ENCODE measurements at places on chromosomes 5 and 9.

DNA sequence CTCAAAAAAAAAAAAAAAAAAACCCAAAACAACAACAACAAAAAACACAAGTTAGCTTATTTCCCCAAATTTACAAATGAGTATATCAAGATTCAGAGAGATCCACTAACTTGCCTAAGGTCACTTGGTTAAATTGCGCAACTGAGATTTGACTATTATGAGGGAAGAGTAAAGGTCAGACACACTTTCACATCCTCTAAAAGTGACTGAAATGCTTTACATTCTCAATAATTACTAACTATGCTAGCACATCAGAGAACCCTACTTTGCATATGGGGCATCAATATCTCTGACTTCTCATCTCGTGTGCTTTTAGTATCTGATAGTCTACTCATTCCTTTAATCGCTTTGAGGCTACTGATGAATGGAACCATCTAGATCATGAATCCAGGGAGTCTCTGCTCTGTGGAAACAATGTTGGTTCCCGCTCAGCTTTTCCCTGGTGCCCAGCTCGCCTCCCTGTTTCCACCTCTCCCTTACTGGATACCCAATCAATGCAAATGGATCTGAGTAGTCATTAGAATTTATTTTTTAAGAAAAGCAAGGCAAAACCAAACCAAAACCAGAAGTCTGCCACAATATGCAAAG is 182.1 kb upstream of the TRIM32 start:
- DNase-seq = no peak

DNA sequence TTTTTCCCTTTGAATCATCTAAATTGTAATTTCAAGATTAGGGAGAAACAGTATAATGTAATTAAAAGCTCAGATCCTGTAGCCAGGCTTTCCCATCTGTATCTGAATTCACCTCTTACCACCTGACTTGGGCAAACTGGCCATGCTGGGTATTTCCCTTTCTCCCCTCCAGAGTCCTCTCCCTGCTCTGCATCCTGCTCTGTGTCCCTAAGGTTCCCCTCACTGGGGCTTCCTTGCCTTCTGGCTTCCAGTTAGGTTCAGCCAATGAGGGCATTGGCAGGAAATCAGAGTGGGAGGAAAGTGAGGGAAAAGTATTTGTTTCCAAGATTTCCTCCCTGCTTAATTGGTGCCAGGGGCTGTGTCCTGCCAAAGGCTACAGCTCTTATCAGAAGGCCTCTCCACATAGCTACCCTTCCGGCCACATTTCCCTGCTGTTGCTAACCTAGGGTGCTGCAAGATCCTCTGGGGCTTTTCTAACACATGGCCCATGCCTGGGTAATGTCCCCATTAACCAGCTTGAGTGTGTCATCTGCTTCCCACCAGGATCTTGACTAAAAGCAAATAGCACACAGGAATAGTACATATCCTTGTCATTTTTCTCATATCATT is 51.0 kb upstream of the MPDZ start:
- no peak for DNase-seq

DNA sequence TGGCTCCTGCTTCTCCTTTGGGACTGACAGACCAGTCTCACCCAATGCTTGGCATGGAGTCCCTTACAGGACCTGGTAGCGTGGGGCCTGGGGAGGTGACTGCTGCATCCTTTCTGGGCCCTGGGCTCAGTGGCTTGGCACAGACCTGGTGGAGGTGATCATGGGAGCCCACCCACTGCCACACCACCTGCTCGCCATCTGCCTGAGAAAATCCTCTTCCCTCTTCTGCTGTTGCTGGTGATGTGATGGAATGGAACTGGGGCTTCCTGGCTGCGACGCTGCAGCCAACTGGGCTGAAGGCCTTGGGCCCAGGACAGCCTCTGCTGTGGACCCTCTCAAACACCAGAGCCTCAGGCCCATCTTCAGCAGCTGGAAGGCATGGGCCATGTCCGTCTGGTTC is 122.5 kb upstream of the PANK3 start:
- no peak for DNase-seq

GRCh38 chr9:21800931-21801682 is 1.3 kb upstream of the MTAP start:
- DNase-seq = no peak

DNA sequence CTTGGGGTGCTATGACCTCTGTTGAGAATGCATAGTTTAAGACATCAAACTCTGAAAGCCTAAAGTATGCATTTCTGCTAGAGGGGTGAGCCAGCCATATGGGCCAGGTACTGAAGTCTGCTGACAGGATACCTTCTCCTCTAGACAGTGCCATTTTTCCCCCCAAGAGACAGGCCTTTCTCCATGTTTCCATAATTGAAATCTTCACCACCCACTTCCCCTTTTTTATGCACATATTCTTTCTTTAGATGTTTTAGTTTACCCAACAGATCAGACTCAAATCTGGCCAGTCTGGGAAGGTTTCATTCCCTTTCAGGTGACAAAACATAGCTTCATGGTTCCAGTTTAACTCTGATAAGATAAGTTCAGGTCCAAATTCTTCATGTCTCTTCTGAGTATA is 212.8 kb downstream of the ADCY2 start:
- DNase-seq = no peak

- DNase-seq = no peak
These were observed 43.3 kb downstream of the CD180 start for GRCh38 chr5:67153292-67153691.

DNA sequence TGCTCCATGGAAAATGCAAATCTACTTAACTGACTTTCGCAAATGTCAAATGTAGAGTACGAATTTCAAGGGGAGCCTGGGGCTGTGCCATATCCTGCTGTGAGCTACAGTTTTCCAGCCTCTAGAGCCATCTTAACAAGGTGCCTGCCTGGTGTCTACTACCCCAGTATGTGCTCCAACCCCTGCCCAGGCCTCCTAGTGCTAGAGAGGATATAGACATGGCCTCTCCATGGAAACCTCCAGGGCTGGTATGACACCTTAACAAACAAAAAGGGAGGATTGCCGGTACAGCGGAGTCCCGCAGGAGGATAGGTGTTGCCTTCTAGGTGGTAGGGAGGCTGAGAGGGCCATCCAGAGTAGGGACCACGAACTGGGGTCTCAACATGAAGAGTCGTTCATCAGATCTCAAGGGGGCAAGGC is 13.6 kb upstream of the IL3 start:
- DNase-seq = no peak

DNA sequence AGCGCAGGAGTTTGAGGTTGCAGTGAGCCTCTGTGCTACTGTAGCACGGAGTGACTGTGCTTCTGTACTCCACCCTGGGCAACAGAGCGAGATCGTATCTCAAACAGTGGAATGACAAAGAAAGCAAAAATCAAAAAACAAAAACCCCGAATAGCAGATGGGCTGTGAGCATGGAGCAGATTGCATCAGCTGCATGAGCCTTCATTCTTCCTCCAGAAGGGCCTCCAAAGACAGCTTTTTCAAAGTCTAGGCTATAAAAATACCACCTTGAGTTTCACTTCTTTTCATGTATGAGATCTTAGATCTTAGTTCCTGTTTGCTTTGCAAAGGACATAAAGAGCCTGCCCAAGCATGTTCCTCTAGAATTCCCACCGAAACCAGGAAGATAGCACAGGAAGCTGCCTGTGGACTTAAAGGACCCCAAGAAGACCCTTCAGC is 15.0 kb upstream of the HSPB3 start:
- DNase-seq = no peak

Measured in activated CD8-positive, alpha-beta memory T cell treated with anti-CD3 and anti-CD28 coated beads for 4 hours (primary cell).